Breast epithelium (tissue), 4 donors: ENCODE measurements at places on chromosomes 7 and 10.

DNA sequence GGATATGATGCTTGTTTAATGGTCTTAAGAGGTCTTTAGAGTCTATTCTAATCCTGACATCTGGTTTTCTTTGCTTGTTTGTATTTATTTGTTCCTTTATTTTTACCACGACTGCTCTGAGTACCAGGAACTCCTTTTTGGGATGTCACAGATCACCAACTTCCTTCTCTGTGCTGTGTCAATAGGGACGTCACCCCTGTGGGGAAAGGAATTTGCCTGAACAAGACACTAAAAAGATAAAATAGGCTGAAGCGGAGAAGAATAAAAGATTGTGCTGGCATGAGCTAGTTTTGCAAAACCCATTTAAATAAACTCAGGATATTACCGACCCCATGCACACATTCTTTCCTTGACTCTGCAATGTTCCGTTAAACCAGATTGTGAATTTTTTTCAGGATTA, 27.7 kb downstream of the MGMT start:
- DNase-seq = no peak

DNA sequence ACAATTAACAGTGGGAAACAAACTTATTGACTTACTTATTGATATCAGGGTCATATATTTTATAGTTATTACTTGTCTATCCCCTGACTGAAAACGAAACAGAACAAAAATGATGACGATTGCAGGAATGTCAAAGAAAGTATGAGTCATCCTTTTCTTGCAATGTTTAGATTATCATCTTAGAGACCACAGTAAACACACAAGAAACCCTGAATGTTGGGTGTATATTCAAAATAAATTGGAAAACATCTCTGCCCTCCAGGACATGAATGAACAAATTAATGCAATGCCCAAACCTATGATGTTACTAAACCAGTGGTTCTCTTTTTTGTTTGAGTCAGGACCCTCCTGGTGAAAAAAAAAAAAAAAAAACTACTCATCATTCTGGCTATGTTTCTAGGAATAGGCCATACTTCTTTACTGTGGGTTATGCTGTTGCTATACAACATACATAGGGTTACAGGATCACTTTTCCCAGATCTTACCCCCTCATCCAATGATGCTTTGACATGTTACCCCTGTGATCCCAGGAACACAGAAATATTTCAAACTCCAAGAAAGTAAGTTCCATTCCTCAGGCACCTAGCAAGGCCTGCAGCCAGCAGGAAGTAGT, 623.4 kb upstream of the IGFBP3 start:
- DNase-seq = no peak

DNA sequence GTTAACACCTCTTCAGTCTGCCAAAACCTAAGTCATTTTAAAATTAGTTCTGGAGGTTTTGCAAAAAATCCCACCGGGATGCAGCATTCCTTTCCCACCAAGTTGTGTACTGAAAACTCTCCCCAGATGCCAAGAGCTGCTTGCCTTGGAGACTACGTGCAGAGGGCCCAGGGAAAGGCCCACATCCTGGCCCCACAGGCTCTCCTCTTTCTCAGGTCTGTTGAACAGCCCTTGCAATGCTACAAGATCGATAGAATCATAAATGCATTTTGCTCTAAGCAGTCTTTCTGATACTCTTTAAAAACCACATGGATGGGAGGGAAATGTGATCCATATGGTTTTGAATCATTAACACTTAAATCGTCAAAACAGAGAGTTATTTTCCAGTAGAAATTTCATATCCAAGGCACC, 126.7 kb upstream of the ZMIZ1 start:
- DNase-seq = no peak

- no peak for DNase-seq
Measured at GRCh38 chr7:86091369-86091768, 552.3 kb upstream of the GRM3 start.

- no peak for DNase-seq
Measured at GRCh38 chr7:111788286-111789047, 226.2 kb upstream of the IMMP2L start.

DNA sequence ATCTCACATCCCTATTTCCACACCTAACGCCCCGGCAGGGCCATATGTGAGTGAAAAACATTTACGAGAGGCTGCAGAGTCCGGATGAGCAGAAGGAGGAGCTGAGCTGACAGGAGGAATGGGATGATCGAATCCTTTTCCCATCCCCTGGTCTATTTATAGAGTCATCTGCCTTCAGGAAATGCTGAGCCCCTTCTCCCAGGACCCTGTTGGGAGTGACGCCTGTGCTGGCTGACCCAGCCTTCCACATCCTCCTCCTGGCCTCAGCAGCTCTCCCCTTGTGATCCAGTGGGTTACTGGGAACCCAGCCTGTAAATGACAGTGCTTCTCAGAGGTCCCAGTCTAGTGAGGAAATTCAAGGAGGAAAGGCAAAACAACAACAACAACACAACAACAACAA, 16.6 kb downstream of the DENND2A start:
- DNase-seq = no peak

DNA sequence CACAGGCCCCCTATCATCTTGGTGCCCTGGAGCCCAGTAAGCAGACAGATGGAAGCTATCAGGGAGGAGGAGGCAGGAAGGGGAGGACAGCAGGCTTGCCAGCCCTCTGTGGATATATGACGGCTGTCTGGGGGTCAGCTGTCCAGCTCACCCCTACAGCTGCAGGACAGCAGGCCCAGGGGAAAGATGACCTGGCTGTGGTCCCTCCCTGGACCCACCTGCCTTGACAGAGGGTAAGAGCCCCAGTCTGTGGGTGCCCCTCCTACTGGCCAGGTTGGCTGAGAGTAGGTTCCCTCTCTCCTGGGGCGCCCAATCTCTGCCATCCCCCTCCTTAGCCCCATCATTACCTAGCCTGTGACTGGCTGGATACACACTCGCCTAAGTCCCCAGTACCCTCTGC, 62.5 kb downstream of the C10orf143 start:
- DNase-seq = no peak

- DNase-seq = no peak
Measured at GRCh38 chr7:36038063-36038721, 114.9 kb upstream of the EEPD1 start.

- DNase-seq = no peak
Measured at GRCh38 chr10:38038107-38038931, 27.8 kb downstream of the ZNF33A start.

DNA sequence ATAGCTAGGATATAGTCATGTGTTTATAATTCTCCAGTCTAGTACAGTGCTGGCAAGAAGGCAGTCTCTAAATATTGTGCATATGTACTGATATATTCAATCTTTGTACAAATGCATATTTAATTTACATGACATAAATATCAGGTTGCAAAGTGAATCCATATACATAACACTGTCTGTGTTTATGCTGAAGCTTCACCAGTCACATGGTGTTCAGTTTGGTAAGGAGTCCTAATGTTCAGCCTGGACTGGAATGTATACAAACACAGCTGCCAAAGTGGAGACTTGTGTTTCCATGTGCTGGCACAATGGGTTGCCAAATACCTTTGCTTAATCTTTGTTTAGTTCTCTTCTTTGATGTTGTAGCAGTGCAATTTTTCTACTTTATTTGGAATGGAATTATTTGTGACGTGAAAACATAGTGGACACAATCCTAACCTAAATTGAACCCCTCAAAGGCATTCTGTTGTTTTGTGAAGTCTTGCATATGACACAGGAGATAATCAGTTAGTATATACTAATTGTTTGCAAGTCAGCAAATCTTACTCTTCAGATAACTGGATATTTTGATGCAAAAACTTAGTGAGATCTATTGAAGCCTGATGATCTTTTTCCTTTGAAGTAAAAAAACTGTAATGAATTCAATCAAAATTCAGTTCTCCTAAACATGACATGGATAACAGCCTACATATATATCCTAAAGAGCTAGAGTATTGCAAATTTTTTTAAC, 17.3 kb upstream of the ARL4A start:
- DNase-seq = no peak

DNA sequence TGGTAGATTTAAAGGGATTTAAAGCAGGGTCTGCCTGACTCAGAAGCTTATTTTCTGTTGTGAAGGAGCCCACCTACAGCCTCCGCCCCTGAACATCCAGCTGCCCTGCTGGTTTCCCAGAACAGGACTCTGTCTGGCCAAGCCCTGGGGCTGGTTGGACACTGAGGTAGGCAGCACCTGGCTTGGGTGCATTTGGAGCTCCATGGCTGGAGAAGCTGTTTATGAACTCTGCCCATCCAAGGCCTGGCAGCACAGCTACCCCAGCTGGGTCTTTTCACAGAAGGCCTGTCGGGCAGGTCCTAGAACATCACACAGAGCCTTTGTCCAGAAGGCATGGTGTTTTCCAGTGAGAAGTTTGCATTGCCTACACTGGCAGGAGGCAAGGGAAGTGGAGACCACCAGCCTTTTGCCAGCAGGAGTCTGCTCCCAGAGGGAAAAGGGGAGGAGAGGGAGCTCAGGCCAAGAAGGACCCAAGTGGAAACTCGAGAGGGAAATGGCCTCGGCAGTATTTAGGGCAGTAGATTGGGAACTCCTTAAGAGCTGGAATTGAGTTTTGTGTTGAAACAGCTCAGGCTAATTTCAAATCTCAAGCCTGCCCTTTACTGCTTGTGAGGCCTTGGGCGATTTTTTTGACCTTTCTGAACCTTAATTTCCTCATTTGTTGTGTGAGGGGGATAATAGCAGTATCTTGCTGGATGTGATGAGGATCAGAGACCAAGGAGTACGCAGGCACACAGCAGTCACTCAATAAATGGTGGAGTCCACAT, 12.3 kb upstream of the PDCD4 start:
- no peak for DNase-seq

DNA sequence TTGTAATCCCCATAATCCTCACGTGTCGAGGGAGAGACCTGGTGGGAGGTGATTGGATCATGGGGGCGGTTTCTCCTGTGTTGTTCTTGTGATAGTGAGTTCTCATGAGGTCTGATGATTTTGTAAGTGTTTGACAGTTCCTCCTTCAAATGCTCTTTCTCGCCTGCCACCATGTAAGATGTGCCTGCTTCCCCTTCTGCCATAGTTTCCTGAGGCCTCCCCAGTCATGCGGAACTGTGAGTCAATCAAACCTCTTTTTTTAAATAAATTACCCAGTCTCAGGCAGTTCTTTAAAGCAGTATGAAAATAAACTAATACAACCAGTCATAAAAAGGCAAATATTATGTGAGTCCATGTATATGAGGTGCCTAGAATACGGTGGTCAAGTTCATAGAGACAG, 87.5 kb downstream of the FRMD4A start:
- no peak for DNase-seq

DNA sequence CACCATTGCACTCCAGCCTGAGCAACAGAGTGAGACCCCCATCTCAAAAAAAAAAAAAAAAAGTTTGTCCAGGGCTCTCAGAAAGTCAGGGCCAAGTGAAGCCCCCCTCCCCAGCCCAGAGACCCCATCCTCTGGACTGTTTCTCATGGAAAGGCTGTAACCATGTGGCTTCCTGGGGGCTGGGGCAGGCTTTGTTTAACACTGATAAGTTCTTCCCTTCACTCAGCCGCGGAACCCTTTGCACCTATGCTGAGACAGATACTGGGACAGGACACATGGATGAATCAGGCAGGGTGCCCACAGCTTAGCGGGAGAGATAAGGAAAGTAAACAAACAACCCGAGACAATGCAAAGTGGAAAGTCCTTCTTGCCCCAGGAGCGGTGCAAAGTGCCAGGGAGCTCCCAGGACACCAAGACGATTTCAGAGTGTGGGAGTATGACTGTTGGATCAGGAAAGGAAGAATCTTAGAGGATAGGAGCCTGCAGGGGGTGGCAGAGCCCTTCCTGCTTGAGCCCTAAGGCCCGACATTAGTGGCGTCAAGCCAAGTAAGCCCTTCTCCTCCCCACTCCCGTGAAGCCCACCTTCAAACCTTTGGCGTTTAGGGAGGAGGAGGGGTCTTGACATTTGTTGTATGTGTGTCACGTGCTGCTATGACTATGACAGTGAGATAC, 11.6 kb downstream of the MLXIPL start:
- DNase-seq = no peak

DNA sequence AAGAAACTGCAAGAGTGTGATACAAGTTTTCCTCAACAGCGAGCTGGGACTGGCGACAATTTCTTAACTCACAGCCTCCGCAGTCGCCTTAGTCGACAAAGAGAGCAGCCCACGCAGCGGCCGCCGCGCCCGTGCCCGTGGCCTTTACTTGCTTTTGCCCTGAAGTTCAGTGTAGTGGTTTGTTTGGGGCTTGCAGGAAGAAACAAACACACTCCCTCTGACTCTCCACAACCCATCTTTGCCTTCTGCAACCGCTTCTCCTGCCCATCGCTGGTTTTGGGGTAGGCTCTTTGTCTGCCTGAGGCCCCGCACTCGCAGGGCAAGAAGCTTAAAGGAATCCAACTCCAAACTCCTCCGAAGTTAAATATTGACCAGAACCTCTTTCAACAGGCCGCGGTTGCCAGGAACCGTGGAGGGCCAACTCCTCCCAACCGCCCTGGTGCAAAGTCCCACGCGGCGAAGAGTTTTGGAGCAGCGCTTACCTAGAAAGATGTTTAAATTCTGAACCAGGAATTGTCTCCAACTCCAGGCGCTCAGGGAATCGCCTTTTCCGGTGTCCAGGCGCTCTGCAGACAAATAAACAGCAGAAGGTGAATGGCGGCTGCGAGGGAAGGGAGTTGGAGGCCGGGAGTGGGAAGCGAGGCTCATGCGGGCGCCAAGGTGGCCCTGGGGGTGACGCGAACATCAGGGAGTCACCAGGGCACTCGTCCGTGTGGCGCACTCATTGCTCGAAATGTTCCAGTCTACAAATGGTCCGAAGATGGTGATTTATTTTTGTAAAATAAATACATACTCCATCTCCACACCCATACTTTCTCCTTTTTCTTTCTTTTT, 8.3 kb downstream of the HOXA4 start:
- no peak for DNase-seq

- no peak for DNase-seq
Measured at GRCh38 chr7:84637568-84638338, 443.2 kb upstream of the SEMA3A start.

DNA sequence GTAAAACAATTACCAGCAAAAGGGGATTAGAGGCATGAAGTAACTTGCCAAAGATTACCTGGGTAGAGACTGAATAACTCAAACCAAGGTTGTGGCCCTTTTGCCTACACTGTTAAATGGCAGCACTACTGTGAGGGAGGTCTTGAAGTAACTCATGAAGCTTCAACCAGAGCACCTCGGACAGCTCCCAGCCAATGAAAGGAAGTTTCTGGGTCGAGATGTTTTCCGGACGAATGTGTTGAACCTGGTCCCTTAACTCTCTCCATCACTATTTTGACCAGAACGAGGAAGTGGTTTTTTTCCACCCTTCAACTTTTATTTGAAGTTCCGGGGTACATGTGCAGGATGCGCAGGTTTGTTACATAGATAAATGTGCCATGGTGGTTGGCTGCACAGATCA, 133.6 kb upstream of the PRKCQ start:
- DNase-seq = no peak

DNA sequence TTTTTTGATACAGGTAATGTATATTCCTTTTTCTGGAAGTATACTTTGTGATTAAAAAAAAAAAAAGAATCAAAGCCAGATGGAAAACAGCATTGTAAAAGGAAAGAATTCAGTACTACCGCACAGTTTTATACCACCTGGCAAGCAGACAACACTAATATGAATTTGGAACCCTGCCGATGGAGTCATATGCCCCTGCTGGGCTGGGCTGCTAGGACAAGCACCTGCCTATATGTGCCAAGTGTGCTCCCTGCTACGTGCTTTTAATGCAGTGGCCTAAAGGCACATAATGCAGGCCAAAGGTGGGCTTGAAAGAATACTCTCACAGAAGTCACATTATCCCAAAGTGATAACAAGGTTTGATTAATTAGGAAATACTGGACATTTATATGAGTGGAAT, 29.8 kb upstream of the WAC start:
- no peak for DNase-seq
